ENCODE measurements at places on chromosomes 3 and 15. TPM values are rescaled to one million over a fixed set of nuclear protein-coding genes. Genes with fewer than 3 reads are reported as not detected.

Gene PLSCR4
- total RNA-seq: 18.6 TPM

Gene FAM131A
- 8.1 TPM for total RNA-seq

DNA sequence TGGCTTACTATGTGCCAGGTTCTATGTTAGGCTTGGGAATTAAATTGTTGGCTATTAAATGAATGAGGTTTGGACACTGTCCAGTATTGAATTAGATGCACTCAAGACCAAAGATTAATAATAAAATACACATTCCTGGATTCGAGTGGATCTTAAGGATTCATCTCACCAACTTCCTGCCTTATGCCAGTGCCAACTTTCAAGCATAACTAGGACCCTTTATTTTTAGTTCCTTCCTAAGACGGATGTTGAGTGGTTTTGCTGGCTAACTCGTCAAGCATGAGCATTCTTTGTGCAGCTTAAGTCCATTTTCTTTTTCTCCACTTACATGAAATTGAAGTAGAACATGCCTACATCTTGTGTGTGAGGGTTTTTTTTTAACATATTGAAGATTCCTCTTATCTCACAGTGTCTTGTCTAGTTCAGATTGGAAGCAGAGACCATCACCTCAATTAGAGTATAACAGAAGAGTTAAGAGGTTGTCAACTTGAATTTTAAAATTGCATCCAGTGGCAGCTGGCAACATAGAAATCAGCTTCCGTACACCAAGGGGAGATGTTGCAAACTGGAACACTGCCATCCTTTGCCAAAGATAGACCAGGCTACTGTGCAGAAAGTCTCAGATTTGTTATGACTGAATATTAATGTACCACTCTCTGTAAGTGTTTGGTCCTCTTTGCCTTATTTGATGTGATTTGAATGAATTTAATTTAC is 106.3 kb upstream of the BFSP2 start:
- no peaks in the 10 kb centered on the region for H3K36me3 ChIP-seq
- H3K27me3 ChIP-seq: no peaks in the 10 kb centered on the region
- H3K27ac ChIP-seq: no peak overlapping the region

GRCh38 chr3:150681057-150681456 is 22.7 kb downstream of the ERICH6 start:
- H3K27ac ChIP-seq: no peak overlapping the region
- no peak overlapping the region for H3K4me3 ChIP-seq
- no peak for DNase-seq
- H3K4me1 ChIP-seq: no peaks in the 10 kb centered on the region

- no peaks in the 10 kb centered on the region for H3K36me3 ChIP-seq
- no peaks in the 10 kb centered on the region for H3K27me3 ChIP-seq
- H3K4me3 ChIP-seq: no peak overlapping the region
- no peaks in the 10 kb centered on the region for H3K4me1 ChIP-seq
- H3K27ac ChIP-seq: no peak overlapping the region
- no peak for DNase-seq
These were observed 2.6 kb downstream of the ATP8B4 start for GRCh38 chr15:50116477-50116876.

- no peak for DNase-seq
- H3K27ac ChIP-seq: no peak overlapping the region
- H3K4me3 ChIP-seq: no peak overlapping the region
- peaks cover 9% of the 10 kb centered on the region for H3K36me3 ChIP-seq
- H3K27me3 ChIP-seq: no peaks in the 10 kb centered on the region
These were observed 15.9 kb downstream of the PARL start for GRCh38 chr3:183868796-183869195.

Gene SERP1
- 137 TPM for total RNA-seq

Gene MESP2
- 0.59 TPM for total RNA-seq

Gene MKRN3
- 2.2 TPM for total RNA-seq

- H3K4me3 ChIP-seq: peak overlapping the region; percentile 87
- H3K27me3 ChIP-seq: no peaks in the 10 kb centered on the region
- H3K36me3 ChIP-seq: no peaks in the 10 kb centered on the region
These were observed 512 bp downstream of the LARP6 start for GRCh38 chr15:70853318-70853972.

GRCh38 chr15:76198456-76199105 is 112.7 kb downstream of the ETFA start:
- peaks cover 10% of the 10 kb centered on the region for H3K36me3 ChIP-seq
- H3K27me3 ChIP-seq: peaks cover under 1% of the 10 kb centered on the region
- DNase-seq: no peak
- H3K4me1 ChIP-seq: peaks cover 73% of the 10 kb centered on the region
- no peak overlapping the region for H3K4me3 ChIP-seq
- H3K27ac ChIP-seq: peak overlapping the region; percentile 33

Gene CTXN2
- total RNA-seq: not detected

Gene NCKIPSD
- total RNA-seq: 12.4 TPM

- DNase-seq: no peak
- peaks cover 4% of the 10 kb centered on the region for H3K4me1 ChIP-seq
- no peak overlapping the region for H3K27ac ChIP-seq
- peaks cover 46% of the 10 kb centered on the region for H3K36me3 ChIP-seq
These were observed 6.4 kb downstream of the CDAN1 start for GRCh38 chr15:42730536-42730935.

DNA sequence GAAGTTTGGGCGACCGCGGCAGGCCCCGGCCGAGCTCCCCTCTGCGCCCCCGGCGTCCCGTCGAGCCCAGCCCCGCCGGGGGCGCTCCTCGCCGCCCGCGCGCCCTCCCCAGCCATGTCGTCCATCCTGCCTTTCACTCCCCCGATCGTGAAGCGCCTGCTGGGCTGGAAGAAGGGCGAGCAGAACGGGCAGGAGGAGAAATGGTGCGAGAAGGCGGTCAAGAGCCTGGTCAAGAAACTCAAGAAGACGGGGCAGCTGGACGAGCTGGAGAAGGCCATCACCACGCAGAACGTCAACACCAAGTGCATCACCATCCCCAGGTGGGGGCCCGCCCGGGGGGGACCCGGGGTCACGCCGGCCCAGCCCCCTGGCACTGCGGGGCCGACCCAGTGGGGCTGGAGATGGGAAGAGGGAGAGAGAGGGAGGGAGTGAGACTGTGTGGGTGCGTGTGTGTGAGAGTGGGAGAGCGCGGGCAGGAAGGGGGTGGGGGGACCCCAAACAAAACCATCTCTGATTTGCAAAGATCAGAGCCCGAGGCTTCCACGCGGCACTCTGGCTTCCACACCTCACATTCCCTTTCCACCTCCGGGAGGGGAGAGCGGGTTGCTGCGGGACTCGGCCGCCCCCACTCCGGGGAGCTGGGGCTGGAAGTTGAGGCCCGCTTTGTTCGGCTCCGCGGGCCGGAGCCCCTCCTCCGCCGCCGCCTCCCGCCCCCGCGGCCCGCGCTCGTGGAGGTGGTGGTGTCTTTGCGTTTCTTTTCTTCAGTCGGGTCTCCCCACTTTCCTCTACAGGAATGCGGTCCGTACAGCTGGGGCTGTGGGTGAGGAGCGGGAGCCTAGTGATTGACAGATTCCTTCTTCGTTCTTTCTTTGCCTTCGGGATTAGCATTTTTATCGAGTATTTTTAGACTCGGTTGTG is 898 bp downstream of the SMAD3 start:
- DNase-seq: no peak
- no peaks in the 10 kb centered on the region for H3K36me3 ChIP-seq
- peak overlapping the region; percentile 85 for H3K27ac ChIP-seq
- peaks cover 32% of the 10 kb centered on the region for H3K4me1 ChIP-seq

GRCh38 chr3:136919799-136920580 is 37.8 kb upstream of the IL20RB start:
- no peaks in the 10 kb centered on the region for H3K27me3 ChIP-seq
- H3K4me3 ChIP-seq: no peak overlapping the region
- DNase-seq: no peak
- no peaks in the 10 kb centered on the region for H3K36me3 ChIP-seq
- H3K27ac ChIP-seq: peak overlapping the region; percentile 38
